ENCODE measurements at places on chromosomes 4 and X.

- DNase-seq, result no peak
These were observed 165.5 kb downstream of the EFNB1 start for GRCh38 chrX:68994135-68994890.

GRCh38 chrX:37690119-37690518 is 4.5 kb downstream of the XK start:
- no peak for DNase-seq

DNA sequence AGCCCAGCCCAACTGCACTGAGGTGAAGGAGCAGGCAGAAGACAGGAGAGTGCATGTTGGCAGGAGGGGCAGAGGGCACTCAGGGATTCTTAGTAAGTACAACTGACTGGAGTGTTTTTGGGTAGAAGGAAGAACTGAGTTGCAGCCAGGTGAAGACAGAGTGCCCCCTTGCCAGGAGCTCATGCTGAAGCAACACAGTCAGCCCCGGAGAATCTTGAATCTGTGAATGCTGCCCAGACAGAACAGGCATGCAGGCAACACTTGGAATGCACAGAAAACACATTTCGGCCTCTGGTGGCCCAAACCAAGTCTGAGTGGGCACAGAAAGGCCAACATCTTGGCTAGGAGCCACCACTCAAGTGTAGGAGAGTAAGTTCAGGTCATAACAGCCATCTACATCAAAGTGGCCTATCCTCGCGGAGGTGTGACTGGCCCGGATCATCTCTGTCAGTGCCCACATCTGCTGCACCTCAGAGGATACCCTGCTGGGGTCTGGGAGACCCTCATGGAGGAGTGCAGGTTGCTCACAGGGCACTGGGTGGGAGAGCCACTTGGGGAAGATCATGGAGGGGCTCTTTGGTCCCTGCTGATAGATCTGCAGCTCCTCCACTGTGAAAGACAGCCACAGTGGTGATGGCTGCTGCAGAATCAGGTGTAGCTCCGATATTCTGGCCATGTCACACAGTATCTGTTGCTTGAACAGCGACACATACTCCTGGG is 40.4 kb downstream of the USP11 start:
- DNase-seq, result no peak

DNA sequence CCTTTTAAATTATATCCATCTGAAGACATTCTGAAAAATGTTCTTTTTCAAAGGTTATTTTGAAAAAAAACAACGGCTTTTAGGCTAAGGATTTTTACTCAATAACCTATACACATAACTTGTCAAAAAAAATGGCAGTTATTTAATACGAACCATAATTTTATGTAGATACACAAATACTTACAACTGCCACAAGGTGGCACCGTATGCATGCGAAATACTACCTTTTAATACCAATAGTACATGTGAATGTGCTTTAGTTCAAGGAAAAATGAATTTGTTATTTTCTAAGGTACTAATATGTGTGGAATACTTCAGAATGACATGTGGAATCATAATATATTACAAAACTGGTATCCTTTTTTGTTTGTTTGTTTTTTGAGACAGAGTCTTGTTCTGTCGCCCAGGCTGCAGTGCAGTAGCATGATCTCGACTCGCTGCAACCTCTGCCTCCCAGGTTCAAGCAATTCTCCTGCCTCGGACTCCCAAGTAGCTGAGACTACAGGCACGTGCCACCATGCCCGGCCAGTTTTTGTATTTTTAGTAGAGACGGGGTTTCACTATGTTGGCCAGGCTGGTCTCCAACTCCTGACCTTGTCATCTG is 4.6 kb upstream of the MAD2L1 start:
- DNase-seq, result peak; percentile 49

- DNase-seq, result no peak
These were observed 31.1 kb upstream of the MID1IP1 start for GRCh38 chrX:38770152-38770551.

DNA sequence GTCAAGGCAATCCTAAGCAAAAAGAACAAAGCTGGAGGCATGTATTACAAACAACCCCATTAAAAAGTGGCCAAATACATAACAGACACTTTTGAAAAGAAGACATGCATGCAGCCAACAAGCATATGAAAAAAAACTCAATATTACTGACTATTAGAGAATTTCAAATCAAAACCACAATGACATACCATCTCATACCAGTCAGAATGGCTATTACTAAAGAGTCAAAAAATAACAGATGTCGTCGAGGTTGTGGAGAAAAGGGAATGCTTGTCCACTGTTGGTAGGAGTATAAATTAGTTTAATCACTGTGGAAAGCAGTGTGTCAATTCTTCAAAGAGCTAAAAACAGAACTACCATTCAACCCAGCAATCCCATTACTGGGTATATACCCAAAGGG is 604.6 kb upstream of the GRIA3 start:
- no peak for DNase-seq

DNA sequence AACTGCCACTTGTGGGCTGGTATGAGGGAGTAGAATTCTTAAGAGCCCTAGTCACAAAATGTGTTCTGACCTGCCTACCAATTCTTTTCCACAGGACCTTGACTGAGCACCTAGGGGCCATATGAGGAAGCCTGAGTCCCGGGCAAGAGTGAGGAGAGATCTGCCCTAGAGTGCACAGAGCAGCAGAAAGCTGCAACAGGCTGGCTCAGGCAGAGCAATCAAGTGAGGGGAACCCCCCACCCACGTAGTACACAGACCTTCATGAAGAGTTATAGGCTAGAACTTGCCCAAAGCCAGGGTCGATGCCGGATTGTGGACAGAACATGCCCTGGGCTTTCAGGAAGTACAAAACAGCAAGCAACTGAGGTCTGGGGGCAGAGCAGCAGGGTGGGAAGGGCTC is 117.0 kb downstream of the SPOCK3 start:
- DNase-seq, result no peak

DNA sequence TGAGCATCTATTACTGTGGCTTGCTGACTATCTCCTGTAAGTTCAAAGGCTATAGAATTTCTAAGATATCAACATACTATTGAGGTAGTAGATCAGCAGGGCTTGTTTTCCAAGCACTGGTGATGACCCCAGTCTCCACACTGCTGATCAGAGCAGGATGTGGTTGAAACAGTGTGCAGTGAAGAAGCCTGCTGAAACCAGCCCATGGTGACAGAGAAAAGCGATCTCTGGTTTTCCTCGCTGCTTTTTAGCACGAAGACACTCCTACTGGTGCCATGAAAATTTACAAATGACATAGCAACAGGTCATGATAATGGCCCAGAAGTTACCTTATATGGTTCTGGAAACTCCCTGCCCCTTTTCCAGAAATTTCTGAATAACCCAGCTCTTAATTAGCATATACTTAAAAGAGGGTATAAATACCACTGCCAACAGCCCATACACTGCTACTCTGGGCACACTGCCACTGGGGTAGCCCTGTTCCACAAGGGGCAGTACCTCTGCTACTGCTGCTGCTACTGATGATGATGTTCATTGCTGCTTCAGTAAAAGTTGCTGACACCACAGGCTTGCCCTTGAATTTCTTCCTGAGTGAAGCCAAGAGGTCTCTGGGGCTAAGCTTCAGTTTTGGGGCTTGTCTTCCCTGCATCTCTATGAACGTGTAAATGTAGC is 1689.5 kb upstream of the PCDH10 start:
- DNase-seq, result no peak

DNA sequence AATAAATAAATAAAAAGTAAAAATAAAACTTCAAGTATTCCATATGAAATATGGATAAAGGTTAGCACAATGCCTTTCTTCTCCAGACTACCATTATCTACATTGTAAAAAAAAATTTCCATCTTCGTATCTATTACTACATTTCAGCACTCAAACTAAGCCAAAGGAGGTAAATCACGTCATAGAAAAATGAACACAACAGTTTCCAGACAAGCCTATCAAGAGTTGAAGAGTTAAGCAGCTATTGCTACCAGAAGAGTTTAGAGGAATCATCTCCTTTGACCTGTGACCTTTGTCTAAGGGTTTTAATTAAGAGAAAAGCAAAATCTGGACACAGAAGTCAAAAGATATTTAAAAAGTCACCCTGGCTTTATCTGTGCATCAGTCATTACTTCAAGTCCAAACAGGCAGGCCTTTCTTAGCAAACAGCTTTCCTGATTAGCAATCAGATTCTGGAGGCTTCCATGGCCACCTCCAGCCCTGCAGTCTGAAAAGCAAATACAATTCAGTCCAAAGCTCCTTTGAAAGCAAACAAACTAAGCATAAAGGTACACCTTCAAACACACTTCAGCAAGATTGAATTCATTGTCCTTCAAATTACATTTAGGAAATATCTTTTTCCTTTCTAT is 82.2 kb downstream of the APBB2 start:
- DNase-seq, result no peak

DNA sequence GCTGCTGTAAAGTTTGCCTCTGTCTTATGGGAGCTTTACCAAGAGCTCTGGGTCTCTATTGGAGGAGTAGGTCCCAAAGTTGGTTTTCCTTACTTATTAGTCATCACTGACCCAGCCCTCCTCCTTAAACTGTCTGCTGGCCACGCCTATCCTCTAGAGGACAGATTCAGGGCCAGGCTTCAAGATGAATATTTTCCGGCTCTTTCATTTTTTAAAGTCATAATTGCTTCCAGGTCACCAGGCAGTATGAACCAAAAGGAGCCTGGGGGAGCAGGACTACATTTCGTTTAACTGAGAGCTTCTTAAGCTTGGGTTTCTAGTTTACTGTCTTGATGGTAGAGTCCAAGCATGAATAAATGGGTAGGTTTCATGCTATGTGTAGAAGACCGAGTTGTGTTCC is 13.7 kb downstream of the BCORL1 start:
- peak; percentile 47 for DNase-seq

DNA sequence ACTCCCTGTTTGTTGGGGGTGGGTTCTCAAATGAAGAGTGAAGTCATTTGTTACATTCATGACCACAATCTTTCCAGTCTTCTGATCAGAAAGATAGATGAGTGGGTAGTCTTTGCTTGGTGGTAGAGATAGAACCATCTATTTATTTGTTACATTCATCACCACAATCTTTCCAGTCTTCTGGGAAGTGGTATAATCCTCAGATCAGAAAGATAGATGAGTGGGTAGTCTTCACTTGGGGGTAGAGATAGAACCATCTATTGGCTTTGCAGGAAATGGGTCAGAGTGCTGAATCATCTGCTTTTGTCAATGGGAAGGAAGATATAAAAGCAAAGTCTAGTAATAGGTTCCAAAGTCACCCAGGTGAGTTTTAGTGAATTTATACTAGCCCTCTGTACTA is 64.2 kb upstream of the EPGN start:
- no peak for DNase-seq

DNA sequence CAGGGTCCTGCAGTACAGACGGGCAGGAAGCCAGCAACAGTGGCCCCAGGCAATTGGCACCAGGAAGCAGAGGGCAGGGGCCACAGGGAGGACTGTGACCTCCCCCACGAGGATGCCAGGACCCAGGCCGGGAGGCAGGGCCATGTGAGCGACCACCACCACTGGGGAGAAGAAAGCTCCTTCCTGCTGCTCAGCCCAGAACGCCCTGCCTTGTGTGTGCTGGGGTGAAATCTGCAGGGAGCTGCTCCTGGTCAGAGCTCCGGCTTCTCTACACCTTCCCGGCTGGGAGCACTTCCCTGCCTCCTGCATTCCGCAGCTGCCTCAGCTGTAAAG is 100.4 kb downstream of the HMX1 start:
- DNase-seq, result no peak

- DNase-seq, result no peak
These were observed 828.6 kb downstream of the ADGRL3 start for GRCh38 chr4:62028745-62029144.

DNA sequence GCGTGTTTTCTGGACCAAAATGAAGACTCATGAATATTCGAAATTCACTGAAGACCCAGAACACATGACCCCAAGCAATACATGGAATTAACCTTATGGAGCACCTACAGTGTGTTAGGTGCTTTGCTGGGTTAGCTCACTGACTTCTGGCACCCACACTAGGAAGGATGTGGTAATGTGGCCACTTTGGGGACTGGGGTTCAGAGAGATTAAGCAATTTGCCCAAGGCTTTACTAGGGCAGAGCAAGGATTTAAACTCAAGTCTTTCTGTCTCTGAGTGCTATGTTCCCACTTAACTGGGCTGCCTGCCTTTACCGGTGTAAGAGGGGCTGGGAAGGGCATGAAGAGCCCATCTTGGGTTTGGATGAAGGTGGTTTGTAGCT is 162.0 kb upstream of the ATP6AP2 start:
- no peak for DNase-seq

GRCh38 chrX:147811803-147812202 is 99.9 kb upstream of the FMR1 start:
- no peak for DNase-seq

DNA sequence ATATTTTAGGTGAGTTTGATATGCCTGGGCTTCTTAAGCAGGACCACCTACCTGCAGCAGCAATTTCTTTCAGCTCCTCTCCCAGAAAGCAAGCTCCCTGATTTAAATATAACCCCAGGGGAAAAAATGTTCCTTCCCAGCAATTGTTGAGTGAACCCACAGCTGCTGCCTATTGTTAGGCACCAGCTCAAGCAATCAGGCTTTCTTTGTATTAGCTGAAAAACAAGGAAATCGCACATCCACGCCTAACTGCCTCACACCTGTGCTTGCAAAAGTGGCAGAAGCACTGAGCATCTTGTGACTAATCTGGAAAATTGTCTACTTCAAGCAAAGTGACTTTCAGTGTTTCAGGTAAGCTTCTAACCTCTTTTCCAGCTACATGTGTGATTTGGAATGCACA is 432.2 kb downstream of the SMARCA1 start:
- DNase-seq, result no peak

DNA sequence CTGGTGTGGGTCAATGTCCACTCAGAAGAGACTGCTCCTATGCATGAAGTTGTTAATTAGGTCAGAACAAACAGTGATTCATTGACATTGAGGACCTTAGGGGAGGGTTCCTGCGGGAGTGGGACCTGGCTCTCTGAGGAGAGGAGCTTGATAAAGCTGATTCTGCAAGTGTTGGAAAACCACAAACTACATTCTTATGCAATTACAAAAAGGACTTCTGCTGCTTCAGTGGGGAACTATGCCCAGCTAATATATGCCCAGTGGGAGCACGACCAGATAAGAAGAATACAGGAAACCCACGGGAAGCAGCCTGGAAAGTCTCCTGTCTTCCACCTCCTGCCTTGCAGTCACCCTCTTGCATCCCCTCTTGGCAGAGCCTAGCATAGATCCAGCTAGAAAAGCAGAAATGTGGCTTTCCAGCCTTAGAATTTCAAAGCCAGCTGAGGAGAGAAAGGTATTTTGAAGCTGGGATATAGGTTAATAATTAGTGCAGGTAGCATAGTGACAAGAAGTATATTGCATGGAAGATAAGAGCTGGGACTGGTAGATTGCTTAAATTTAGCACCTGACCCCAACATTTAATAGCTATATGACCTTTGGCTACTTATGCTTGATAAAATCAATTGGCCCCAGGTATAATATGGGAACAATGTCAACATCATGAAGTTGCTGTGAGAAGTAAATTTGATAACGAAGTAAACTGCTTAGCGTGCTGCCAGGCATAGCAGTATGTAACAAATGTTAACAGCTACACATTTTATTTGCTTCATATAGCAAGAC is 34.9 kb upstream of the UGT8 start:
- no peak for DNase-seq
